Activated CD8-positive, alpha-beta T cell treated with anti-CD3 and anti-CD28 coated beads for 36 hours (primary cell): ENCODE measurements at places on chromosomes 4 and X. TPM values are rescaled to one million over a fixed set of nuclear protein-coding genes. Genes with fewer than 3 reads are reported as not detected.

DNA sequence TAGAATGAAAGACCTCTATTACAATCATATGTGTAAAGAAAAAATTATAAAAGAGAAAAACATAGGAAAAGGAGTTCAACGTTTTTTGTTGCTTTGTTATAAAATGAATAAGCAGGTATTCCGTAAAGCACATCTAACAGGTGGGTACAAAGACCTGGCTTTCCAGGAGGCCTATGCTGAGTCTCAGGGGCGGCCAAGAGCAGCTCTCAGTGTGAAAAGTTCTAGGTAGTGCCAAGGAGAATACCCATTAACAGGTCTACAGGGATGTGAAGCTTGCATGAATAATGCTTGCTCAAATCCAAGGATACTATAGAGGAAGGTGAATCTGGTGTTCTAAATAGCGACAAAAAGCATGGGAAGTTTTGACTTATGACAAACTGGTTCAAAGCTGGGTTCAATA is 944.4 kb downstream of the PDHA2 start:
- DNase-seq: no peak

- DNase-seq: peak; percentile 65
These were observed 20.4 kb downstream of the SLC25A53 start for GRCh38 chrX:104136241-104137019.

DNA sequence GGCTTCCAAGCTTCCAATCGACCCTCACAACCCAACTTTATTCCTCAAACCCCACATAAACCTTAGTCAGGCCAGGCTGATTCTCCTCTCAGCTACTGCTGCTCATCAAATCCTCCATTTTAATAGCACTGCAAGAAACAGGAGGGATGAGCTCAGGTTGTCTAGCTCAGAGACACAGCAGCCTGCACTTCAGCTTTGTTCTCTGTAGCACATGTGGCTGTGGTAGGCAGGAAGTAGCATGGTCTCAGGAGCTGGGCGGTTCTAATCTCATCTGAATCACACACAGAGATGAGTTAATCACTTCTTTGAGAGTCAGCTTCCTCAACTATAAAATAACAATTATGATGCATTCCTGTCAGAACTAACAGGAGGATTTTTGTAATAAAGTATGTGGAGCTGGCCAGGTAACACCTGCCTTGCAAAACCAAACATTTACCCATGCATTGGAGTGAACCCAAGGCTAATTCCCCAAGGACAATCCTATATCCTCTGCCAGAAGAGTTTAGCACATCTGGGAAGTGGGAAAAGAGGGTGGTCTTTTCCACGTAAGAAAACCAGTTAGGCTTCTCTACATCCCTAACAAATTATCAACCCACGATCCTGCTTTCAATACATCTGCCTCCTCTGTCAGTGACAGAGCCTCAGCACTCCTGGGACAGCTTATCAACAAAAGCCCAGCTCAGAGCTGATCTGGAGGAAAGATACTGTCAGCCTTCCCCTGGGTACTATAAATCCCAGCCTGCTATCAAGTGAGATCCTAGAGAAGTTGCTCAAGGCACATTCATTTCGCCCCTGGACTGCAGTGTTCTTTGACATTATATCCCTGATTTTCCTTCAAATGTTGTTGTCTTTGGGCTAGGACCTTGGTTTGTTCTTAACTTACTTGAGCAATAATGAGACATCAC is 32.8 kb downstream of the ELOVL6 start:
- peak; percentile 83 for DNase-seq

DNA sequence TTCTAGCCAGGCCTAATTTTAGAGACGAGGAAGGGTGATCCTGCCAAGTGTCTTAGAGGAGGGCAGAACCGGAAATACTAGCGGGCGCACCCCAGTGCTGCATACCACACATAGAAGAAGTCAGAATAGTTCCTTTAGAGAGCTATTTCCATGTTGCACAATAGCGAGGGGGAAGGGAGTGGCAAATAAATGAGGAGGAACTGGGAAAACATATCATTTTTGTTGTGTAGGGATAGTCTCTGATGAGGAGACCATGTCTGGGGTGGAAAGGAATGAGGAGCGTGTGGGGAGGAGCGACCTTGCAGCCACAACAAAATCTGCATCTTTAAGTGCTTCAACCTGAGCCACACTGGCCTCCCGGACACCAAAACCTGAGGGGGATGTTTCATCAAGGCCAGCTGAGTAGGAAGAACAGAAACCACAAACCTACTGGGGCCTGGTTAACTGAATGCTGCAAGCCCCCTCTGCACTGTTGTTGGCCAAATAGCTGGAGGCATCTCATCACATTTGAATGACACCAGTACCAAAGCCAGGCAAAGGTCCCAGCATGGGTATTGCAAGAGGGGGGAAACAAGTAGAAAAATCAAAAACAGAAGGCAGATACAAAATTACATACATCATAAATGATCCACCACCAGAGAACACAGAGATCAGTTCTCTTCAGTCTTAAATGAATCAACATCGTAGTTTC is 26.7 kb upstream of the C1QTNF7 start:
- peak; percentile 68 for DNase-seq

DNA sequence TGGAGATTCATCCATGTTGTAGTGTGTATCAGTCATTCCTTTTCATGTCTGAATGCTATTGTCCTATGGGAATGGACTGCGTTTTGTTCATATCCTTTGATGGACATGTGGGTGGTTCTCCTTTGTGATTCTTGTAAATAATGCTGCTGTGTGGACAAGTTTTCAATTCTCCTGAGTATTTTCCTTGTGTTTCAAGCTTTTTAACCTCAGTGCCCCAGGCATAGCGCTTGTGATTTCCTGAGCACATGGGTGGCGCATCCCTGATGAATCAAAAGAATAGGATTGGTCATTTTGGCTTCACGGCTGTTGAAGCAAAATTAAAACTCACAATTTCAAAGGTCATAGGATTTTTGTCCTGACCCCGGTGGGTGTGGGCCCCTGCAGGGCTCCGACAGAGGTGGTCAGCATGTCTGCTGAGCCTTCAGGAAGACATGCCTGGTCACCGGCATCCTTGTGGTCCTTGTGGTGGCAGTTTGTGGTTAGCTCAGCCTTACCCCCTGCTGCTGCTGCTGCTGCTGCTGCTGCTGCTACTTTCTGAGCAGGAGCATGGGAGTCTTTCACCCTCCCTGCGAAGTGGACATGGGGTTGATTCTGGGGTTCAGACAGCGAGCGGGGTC is 30.0 kb downstream of the SHROOM2 start:
- no peak for DNase-seq

DNA sequence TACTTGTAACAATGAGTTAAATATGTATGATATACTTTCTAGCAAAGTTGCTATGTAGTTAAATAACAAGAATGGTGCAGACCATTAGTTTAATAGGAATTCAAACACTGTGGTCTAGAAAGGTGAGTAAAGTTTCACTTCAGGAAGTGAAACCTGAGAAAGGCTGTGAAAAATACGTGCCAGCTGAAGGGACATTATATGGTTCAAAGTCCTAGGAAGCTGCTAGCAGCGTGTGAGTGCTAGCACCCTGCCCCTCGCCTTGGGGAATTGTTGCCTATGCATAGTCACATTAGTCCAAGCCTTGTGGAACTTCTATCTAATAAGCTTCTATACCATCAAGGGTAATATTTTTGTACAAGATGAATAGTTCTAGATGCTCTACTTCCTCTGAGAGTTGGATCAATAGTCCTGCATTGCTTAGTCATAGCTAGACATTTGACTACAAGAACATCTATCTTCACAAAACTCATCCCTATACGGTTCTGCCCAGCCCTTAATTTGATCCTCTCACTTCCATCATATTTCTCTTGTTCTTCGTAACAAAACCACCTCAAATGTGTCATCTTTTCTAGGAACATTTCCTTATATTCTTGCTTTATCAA is 45.8 kb upstream of the ARSJ start:
- no peak for DNase-seq

GRCh38 chr4:128513664-128514484 is 226.3 kb upstream of the PGRMC2 start:
- DNase-seq: no peak

DNA sequence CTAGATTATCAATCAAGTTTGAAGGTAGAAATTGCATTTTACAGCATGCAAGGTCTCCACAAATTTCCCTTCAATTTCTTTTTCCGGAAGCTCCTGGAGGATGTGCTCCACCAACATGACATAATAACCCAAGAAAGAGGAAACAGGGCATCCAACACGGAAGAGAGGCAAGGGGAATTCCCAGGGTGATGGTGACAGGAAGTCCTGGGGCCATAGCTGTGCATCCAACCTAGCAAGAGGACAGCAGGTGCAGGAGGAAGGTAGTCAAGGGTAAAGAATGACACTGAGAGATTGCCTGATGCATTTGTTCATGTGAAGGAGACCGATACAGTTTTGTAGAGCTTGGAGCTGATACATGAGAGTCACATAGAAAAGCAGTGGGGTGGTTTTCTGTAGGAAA is 115.7 kb upstream of the LSM6 start:
- DNase-seq: no peak

Gene BMX
- not detected for total RNA-seq

Gene SOX3
- not detected for total RNA-seq

Gene MORF4L2
- 239 TPM for total RNA-seq

Gene GAGE12E
- not detected for total RNA-seq

Gene SLC7A11
- total RNA-seq: 4.5 TPM

Gene ADH1B
- total RNA-seq: not detected

Gene OPHN1
- 0.04 TPM for total RNA-seq
